ENCODE measurements at places on chromosomes 6 and 20. TPM values are rescaled to one million over a fixed set of nuclear protein-coding genes. Genes with fewer than 3 reads are reported as not detected.

The GNMT gene
- total RNA-seq = 0.54 TPM

The GPR6 gene
- total RNA-seq = not detected

DNA sequence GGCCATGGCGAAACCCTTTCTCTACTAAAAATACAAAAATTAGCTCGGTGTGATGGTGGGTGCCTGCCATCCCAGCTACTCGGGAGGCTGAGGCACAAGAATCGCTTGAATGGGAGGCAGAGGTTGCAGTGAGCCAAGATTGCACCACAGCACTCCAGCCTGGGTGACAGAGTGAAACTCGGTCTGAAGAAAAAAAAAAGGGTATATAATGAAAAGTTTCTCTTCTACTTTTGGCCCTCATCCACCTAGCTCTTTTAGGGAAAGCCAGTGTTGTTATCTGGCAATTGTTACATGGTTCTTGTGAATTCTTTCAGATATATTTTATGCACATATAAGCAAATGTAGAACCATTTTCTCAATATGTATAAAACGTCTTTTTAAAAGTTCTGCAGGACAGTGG, 19.0 kb downstream of the KIF3B start:
- DNase-seq = no peak

GRCh38 chr6:47096211-47096895, 54.2 kb upstream of the ADGRF1 start:
- DNase-seq = no peak

- DNase-seq = no peak
These were observed 59.3 kb downstream of the BTBD3 start for GRCh38 chr20:11976966-11977365.

The KIAA1755 gene
- not detected for total RNA-seq

- no peak for DNase-seq
These were observed 293.5 kb downstream of the UTRN start for GRCh38 chr6:144578385-144579350.

GRCh38 chr6:112216662-112217551, 37.5 kb downstream of the LAMA4 start:
- no peak for DNase-seq

DNA sequence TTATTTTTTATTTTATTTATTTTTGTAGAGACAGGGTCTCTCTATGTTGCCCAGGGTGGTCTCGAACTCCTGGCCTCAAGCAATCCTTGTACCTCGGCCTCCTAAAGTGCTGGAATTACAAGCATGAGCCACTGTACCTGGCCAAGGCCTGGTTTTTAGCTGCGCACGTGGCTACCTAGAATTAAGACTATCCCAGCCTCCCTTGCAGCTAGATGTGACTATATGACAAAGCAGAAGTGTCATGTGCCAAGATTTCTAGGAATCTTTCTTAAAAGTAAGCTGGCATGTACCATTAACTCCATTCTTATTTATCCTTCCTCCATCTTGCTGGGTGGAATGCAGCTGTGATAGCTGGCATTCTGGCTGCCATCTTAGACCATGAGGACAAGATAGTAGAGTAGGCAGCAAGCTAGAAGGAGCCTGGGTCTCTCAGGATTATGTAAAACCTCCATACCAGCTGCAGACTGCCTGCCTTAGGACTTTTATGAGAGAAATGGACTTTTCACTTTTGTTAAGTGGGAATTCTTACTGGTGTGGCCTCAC, 2.1 kb upstream of the SPDEF start:
- DNase-seq = no peak

DNA sequence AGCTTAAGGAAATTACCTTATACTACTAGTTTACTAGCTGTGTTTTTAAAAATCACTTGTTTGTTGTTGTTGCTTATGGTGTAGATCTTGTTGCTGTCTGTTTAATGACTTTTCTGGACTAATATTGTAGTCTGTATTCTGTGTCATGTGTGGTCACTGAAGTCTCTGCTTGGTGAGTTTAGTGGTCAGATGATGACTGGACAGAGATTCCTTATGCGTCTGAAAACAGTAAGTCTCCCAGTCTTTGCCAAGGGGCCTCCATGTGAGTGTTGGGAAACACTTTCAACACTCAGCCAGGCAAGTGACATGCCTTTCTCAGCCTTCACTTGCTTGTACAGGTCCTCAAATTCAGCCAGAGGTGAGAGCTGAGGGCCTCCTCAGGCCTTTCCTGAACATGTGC, 256.9 kb upstream of the RNF24 start:
- no peak for DNase-seq

DNA sequence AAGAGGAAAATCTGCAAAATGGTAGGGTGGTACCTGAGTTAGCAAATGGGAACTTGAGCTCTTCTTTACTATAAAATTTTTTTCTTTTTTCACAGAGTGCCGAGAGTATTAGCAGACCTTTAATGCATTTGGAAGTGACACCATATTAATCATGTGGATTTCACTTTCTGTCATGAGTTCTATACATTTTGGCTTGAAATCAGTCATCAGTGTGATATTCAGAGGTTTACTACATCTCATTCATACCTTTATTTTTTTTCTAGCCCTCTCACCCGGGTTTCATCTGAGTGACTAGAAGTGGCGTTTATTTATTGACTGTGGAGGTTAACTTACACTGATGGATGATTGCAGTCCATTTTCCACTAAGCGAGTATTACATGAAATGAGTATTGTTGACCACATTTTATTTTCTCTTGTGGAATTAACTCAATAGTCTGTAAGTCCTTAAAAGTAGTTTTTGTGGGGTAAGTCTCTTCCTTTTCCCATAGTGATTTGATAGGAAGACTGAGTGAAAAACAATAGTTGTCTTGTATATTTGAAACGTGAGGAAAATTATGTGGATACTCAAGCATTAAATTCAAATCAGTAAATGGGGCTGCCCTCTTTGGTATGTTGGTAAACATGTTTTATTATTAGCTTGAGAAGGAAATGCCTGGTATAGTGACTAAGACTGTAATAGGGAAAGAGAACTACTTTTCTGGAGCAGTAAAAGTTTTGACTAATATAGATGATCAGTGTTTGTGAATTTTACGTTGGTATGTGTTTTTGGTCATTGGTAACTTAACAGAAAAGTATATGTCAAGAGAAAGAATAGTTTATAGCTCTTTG, 55.5 kb downstream of the JARID2 start:
- no peak for DNase-seq

- DNase-seq = no peak
These were observed 476.8 kb upstream of the SOX4 start for GRCh38 chr6:21116736-21117135.

The BMP2 gene
- total RNA-seq = not detected

The TGM3 gene
- not detected for total RNA-seq

DNA sequence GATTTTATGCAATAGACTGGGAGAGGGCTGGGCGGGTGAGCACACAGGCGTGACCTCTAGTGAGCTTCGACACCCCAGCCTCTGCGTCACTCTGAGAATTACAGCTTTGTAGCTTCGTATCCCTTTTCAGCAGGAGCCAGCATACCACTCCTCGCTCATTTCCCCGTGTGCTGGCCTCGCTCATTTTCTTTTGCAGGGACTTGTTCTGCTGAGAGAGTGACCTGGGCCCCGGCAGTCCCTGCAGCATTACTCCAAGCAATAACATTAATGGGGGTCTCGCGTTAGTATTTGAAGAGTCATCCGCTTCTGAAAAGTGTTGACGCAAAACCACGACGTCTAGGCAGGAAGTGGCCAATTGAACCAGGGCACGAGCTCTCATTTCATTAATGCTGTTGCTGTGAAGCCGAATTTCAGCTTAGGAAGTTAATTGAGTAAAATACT, 193.7 kb downstream of the QKI start:
- DNase-seq = no peak
